ENCODE measurements at places on chromosomes 13 and 19. TPM values are rescaled to one million over a fixed set of nuclear protein-coding genes. Genes with fewer than 3 reads are reported as not detected.

GRCh38 chr13:21067848-21068247 lies 6.5 kb upstream of the LATS2 start:
- no peak for DNase-seq

- no peak for DNase-seq
Observed at GRCh38 chr19:7595466-7596133, at the start of gene CAMSAP3. Gene CAMSAP3 (plus strand): TSS chr19:7595863. CDS start chr19:7596003, 140 bp downstream.

DNA sequence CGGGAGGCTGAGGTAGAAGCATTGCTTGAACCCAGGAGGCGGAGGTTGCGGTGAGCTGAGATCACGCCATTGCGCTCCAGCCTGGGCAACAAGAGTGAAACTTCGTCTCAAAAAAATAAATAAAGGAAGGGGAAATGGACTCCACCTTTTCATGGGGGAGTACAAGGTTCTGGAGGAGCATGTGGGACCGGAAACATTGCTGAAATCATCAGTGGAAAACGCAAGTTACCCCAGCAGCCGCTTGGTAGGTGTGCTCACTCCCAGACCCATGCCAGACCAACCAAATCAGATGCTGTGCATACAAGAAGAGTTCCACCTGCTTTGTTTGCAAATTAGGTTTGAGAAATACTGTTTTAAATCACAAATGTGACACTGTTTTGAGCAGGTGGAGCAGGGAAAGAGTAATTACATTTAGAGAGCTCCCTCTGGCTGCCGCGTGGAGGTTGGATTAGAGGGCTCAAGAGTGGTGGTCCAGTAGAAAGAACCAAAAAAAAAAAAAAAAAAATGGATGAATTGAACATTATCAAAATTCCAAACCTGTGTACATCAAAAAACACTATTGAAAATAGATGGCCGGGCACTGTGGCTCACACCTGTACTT lies 4.9 kb downstream of the ERICH4 start:
- no peak for DNase-seq

- no peak for DNase-seq
Observed at GRCh38 chr13:25920277-25920676, 131.5 kb downstream of the SHISA2 start.

DNA sequence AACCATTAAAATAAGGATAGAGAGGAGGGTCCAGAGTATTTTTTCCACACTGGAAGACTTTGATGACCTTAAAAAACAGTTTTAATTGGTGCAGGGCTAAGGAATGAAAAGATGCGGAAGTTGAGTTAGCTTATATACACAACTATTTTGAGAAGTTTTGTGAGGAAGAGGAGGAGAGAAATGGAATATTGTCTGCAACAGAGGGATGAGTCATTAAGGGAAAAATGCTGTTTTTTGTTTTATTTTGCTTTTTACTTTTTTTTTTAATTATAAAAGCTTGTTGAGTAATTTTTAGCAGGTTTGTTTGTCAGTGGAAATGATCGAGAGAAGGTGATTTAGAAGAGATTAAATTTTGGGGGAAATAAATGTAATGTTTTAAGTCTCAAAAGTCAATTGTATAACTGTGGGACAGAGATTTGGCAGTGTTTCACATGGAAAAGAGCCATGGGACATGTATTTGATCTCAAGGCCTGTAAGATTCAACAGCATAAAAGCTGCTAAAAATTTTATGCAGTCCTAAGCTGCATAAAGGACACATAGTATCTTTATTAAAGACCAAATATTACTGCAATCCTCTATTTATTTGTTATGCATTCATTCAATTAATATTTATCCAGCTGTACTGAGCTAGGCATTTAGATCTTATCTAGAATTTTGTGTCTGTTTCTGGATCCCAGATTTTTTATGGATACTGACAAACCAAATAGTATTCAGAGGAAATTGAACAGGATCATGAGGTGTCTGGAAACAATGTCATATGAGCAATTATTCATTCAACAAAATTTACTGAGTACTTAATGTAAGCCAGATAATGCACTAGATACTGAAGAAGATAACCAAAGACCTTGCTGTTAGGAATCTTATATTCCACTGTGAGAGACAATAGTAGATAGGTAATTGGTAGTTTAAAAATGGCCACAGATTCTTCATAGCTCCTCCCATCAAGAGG lies 72.7 kb downstream of the DNAJC15 start:
- DNase-seq = no peak

GRCh38 chr13:43698758-43699157 lies 88.0 kb downstream of the ENOX1 start:
- no peak for DNase-seq

GRCh38 chr19:23318143-23318542 lies 67.9 kb upstream of the ZNF724 start:
- DNase-seq = no peak

GRCh38 chr19:19610376-19611202 lies 7.9 kb downstream of the PBX4 start:
- no peak for DNase-seq

GRCh38 chr19:49849433-49850220 lies 1.3 kb upstream of the PTOV1 start:
- DNase-seq = no peak

GRCh38 chr13:44155422-44156293 lies 218.0 kb upstream of the SERP2 start:
- no peak for DNase-seq

GRCh38 chr13:66858163-66858562 lies 372.0 kb downstream of the PCDH9 start:
- no peak for DNase-seq

- no peak for DNase-seq
Observed at GRCh38 chr13:38391341-38391740, 41.7 kb downstream of the UFM1 start.

DNA sequence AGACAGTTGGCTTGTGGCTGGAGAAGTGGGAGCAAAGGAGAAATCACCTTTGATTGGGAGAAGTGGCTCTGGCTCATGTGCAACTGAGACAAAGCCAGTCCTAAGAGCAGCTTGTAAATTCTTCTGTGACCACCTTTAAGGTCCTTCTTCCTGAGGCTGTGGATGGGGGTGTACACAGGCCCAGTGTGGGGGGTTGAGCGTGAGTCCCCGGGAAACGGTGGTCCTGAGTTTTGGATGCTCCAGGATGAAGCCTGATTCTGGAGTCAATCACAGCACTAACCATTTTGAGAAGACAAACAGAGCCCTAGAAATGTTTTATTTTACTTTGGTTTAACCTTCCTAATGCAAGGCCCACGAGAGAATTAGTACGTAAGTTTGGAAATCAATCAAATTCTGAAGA lies 3.9 kb upstream of the CEBPA start:
- no peak for DNase-seq

GRCh38 chr13:109629737-109630136 lies 156.6 kb downstream of the IRS2 start:
- DNase-seq = no peak

- no peak for DNase-seq
Observed at GRCh38 chr13:24625870-24626849, 54.0 kb upstream of the ATP12A start.

DNA sequence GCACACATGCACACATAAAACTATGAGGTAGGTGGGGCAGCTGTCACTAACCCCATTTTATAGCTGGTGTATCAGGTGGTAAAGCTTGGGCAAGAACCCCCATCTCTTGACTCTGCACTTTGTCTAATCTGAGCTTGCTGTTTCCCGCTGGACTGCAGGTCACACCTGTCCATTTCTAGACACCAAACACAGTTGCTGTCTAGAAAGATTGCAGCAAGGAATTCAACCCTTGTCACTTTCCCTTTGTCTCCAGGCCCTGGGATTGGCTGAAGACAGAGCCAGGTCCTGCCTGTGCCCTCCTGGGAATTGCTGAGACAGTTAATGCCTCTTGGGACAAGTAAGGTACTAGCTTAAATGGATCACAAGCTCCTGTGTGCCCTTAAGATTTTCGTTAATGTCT lies 83.8 kb downstream of the RNASEH2B start:
- DNase-seq = no peak

DNA sequence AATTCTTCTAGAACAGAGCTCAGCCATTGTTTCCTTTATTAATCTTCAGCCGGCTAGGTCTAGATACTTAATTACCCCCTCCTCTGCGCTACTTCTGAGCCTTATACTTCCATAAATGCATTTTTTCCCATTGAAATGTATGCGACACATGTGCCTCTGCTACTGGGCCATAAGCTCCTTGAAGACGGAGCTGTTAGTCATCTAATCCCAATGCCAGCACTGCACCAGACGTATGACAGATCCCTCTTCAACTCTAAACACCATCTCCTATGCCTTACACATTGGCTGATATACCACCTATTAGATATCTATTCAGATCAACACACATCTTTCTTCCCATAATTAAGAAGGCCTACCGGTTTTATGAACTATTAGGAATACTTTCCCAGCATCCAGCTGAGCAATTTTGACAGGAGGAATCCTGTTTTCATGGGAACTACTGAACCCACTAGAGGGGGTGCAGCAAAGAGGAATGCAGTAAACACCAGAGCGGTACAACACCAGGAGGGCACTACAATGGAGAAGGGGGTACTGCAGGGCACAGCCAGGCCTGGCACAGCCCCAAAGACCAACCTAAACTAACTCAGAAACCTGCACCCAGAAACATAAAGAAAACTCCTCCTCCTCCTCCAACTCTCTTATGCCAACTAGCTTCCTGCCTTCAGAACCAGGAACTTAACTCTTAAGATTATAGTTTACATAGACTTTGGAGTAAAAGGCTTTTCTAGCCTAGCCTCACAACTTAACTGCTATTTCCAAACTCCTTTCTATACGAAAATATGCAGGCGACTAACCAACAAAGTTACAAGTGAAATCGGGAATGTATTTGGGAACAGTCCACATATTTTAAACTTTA lies 18.7 kb downstream of the STK24 start:
- no peak for DNase-seq

DNA sequence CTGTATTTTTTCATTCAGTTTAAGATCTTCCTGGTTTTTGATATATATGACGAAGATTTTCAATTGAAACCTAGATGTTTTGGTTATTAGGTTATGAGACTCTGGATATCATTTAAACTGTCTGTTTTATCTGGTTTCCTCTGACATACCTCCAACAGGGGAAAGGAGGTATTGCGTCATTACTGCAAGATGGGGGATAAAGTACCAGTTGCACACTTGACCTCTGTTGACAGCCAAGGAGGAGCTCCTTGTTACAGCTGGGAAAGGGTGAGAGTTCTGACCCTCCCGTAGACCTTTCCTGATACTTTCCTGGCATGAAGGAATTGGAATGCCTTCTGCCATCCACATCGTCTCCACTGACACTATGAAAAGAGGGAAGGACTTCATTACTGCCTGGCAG lies 82.0 kb upstream of the SHISA2 start:
- DNase-seq = no peak

GRCh38 chr13:100388923-100389322 lies 199.7 kb downstream of the GGACT start:
- DNase-seq = no peak

GRCh38 chr19:33861950-33862349 lies 65.3 kb downstream of the KCTD15 start:
- no peak for DNase-seq

- no peak for DNase-seq
Observed at GRCh38 chr13:47639738-47640447, 361.2 kb downstream of the SUCLA2 start.

- no peak for DNase-seq
Observed at GRCh38 chr13:32124743-32125142, 93.2 kb downstream of the FRY start.

- DNase-seq = no peak
Observed at GRCh38 chr13:70911286-70911685, 803.0 kb upstream of the KLHL1 start.

- DNase-seq = no peak
Observed at GRCh38 chr13:23642110-23642509, 71.9 kb downstream of the TNFRSF19 start.

DNA sequence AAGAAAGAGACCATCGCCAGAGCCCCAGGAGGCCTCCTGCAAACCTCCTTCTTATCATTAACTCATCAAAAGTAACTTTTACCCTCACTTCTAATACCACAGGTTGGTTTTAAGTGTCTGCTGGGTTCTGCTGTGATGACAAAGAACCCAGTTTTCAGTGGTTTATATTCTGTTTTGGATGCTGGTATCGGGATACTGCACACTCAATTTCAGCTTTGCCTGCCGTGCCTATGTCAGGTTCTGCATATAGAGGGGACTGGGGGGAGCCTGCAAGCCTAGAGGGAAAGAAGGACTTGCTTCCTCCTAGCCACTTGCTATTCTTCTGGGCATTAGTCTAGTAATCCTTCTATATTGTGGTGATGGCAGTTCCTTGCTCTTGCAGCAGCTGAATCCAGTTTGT lies 242.4 kb downstream of the KCNRG start:
- DNase-seq = no peak

GRCh38 chr13:100124265-100124664 lies 35.4 kb downstream of the PCCA start:
- DNase-seq = no peak

GRCh38 chr13:98507282-98507797 lies 69.6 kb downstream of the STK24 start:
- DNase-seq = no peak

DNA sequence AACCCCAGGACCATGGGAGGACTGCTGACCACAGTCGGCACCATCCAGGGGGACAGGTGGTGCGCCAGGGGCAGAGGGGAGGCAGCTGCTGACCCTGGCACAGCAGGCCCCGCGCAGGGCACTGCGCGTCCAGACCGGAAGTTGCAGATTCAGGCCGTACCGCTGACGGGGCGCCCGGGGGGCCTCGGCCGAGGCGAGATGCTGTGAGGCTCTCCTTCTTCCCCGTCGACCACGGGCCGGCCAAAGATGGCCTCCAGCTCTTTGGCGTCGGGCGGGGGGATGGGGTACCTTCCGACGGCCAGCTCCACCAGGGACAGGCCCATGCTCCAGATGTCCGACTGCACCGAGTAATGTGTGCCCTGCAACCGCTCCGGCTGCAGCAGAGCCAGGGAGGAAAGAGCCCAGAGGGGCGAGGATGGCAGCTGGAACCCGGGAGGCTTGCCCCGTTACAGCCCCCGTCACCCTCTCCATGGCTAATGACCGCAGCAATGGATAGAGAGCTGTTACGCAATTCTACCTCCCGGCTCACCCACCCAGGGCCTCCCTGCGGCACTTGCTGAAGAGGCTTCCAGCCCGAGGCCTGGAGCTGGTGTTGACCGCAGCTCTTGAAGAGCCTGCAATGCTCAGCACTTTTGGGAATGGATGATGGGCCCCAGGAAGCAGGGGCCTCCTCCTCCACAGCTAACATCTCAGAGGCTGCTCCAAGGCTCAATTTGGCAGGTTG lies 24.7 kb downstream of the MAP2K2 start:
- no peak for DNase-seq

Gene CTXN1
- total RNA-seq = 0.24 TPM

Gene RNF225
- not detected for total RNA-seq

Gene ZNF829
- 2.8 TPM for total RNA-seq

Gene GARIN5A
- 1.1 TPM for total RNA-seq

Gene ZNF468
- 7.8 TPM for total RNA-seq

Gene FFAR1
- total RNA-seq = not detected

Gene EID2
- total RNA-seq = 11.4 TPM

Gene WDR88
- total RNA-seq = not detected

Gene IL12RB1
- 0.35 TPM for total RNA-seq

Gene RGS9BP
- total RNA-seq = 1.5 TPM

Gene ELSPBP1
- not detected for total RNA-seq

Gene TRAPPC5
- total RNA-seq = 77.0 TPM

Gene OR7D2
- not detected for total RNA-seq

Gene PPAN
- 29.5 TPM for total RNA-seq

Gene LTBP4
- total RNA-seq = 216 TPM

Gene ERICH6B
- total RNA-seq = not detected

Gene OSCAR
- total RNA-seq = 1.2 TPM

Gene FCAR
- total RNA-seq = 0.70 TPM

Gene KASH5
- not detected for total RNA-seq

Gene ZNF418
- total RNA-seq = 16.5 TPM

Gene LYPD3
- not detected for total RNA-seq

Gene LHFPL6
- 68.9 TPM for total RNA-seq

Gene ANGPTL8
- total RNA-seq = not detected

Gene PODNL1
- total RNA-seq = 3.5 TPM
